ENCODE measurements at places on chromosomes 6 and 20.

- no peak for DNase-seq
Measured at GRCh38 chr6:167235005-167235404, 56.1 kb upstream of the UNC93A start.

- no peak for DNase-seq
Measured at GRCh38 chr20:43032459-43032858, 157.2 kb downstream of the PTPRT start.

- DNase-seq, result no peak
Measured at GRCh38 chr6:90829311-90829710, 242.4 kb upstream of the MAP3K7 start.

GRCh38 chr20:25054995-25055629 is 2.8 kb downstream of the ACSS1 start:
- no peak for DNase-seq

- no peak for DNase-seq
Measured at GRCh38 chr20:20425823-20426654, 58.1 kb downstream of the INSM1 start.

DNA sequence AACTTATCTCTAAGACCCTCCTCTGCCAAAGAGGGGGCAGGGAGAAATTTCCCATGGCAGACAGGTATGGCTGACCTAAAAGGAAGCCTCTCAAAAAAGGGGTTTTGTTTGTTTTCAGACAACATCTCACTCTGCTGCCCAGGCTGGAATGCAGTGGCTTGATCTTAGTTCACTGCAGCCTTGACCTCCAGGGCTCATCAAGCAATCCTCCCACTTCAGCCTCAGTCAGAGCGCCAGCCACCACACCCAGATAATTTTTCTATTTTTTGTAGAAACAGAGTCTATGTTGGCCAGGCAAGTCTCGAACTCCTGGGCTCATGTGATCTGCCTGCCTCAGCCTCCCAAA is 3.8 kb downstream of the EZR start:
- no peak for DNase-seq

GRCh38 chr6:24901698-24902328 is 33.9 kb downstream of the RIPOR2 start:
- no peak for DNase-seq

DNA sequence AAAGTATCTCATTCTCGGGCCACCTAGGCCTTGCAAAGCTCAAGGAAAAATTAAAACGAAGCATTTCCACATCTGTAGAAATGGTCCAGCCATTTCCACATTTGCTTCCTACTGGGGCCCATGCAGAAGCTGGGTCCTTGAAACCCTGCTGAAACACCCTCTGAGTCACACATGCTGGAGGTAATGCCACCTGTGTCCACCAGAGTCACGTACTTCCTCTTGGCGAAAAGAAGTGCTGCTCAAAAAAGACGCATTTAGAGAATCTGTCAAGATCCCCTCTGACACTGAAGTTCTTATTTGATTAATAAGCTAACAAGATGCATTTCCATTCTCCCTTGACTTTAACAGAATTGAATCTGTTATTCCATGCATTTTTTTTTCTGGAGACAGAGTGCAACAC is 423.2 kb downstream of the PREX1 start:
- no peak for DNase-seq

All from GM12878 (cell line).